Naive thymus-derived CD4-positive, alpha-beta T cell (primary cell): ENCODE measurements at places on chromosomes 5 and 9. TPM values are rescaled to one million over a fixed set of nuclear protein-coding genes. Genes with fewer than 3 reads are reported as not detected.

- DNase-seq, result no peak
Measured at GRCh38 chr5:45779874-45780671, 83.9 kb upstream of the HCN1 start.

ST6GALNAC6 gene
- total RNA-seq, result 63.0 TPM

PCDHA1 gene
- total RNA-seq, result not detected

DNA sequence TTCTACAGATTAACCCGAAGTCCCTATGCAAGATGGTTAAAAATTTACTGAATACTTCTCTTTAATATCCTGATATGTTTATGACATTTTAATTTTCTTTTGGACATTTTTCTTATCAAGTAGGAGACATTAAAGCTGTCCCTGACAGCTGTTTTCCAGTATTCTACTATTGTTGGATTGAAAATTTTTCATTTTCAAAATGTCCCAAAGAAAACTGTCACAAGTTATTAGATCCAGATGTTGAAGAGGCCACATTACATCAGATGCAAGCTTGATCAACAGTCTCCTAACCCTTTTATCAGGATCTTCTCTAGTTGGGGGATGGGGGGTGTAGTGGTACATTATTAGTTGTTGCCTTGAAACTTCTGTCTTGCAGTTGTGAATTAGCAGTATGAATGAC is 1402.7 kb upstream of the DMAC1 start:
- no peak for DNase-seq
